NCI-H524 treated with DMSO at 0.1 percent for 48 hours (cell line): ENCODE measurements at places on chromosomes 11 and 22.

DNA sequence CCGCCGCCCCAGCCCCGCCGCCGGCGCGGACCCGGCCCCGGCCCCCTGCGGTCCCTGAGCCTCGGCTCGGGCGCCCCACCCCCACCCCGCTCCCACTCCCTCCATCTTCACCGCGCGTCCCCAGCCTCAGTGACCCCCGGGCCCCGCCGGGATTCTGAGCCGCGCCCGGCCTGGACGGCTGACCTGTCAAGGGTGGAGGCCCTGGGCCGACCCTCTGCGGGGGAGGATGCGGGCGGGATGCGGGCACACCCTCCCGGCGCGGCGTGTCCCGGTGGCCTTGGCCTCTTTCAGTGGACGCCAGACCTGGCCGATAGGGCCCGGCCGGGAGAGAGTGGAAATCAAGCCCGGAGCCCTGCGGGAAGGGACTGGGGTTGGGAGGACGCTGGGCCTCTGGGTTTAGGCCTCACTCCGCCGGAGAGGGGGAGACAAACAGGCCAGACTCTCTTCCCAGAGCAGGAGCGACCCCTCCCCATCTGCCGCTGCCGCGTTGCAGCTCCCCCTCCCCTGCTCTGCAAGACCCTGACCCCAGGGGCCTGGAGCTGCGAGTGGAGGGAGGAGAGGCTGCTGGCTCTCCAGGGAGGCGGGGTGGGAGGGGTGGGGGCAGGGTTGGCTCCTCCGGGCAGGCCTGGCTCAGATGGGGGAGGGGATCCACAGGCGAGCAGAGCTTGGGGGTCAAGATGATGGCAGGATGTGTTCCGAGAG is 525 bp downstream of the MAPK8IP2 start:
- DNase-seq = no peak

DNA sequence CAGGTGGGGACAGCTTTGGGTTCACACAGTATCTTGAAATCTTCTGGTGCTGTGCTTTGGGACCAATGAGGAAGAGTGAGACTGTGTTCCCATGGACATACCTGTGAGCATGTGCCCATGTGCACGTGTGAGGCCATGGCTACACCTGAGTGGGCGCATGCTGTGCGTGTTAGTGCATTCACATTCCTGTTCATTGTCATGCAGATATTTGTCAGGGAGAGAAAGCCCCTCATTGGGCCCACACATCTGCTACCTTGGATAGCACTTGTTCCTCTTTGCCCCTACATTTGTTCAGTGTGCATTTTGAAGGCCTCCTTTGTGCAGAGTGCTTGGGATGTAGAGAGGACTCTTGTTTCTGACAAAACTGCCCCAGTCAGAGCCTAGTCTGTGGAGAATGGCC is 154.3 kb upstream of the E2F8 start:
- DNase-seq = no peak

DNA sequence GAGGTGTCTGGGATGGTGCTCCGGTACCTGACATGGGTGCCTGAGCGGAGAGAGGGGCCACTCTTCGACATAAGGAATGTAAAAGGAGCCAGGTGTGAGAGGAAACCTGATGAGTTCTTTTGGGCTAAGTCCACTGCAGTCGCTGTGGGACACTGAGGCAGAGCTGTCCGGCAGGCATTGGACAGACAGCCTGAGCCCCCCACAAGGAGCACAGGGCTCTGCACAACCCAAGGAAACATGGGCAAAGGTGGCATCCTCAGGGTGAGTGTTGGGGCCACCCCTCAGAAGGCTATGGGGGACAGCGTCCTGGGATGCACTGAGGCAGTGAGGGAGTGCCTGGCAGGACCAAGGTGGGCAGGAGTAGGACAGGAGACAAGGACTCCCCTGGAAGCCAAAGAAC is 57.7 kb upstream of the EMID1 start:
- no peak for DNase-seq

GRCh38 chr22:27801616-27802345 is at the start of gene MN1:
Gene MN1 (minus strand): TSS chr22:27801756. CDS start chr22:27800543, 1,213 bp downstream.
- no peak for DNase-seq

GRCh38 chr22:37343348-37343747 is 61.0 kb downstream of the CYTH4 start:
- DNase-seq = no peak

DNA sequence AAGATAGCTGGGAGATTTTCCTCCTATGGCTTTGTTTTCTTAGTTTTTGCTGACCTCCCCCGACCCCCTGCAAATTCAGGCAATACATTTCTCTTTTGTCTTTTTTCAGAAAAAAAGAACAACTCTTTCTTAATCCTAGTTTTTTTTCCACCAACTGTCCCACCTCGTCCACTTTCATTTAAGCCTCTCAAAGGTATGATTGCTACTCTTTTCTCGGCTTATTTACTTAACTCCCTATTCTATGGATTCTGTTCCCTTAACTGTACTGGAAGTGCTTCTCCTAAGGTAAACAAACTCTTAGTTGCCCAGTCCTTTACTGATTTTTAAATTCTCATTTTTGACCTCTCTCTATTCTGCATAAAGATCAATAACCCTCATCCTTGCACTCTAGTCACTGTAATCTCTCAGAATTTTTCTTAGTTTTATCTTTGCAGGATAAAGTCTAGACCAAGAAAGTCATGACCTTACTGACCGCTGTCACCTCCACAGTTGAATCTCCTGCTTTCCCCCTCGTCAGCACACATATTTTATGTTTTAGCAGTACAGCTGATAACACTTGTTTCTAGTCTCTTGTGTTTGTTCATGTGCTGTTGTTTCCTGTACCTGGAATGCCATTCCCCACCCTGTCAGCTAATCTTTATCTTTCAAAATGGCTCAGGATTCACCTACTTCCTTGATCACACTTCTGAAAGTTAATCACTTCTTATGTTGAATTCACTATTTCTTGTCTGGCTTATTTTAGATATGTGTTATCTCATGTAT is 14.9 kb downstream of the TBCEL start:
- DNase-seq = no peak

GRCh38 chr22:21013657-21014201 is 1.2 kb upstream of the P2RX6 start:
- no peak for DNase-seq

DNA sequence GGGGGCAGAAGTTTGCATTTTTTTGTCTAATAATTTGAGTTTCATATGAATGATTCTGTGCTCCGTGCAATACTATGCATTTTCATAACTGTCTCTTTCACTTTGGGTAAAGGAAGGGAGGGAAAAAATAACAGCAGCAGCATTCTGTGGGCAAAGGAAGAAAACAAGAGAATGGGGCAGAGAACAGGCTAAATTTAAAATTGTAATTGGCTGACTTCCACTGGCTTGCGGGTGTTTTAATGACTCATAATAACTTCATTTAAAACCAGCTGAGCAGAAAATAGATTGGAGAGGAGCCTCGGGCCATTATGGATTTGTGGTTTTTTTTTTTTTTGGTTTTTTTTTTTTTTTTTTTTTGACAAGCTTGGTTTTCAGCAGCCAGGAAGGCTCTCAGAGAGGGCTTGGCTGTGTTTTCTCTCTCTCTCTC is 107.4 kb downstream of the ZBTB16 start:
- DNase-seq = no peak

- no peak for DNase-seq
Observed at GRCh38 chr11:24497831-24498230, 978 bp downstream of the LUZP2 start.

GRCh38 chr11:126834573-126834972 is 166.0 kb downstream of the KIRREL3 start:
- DNase-seq = no peak

DNA sequence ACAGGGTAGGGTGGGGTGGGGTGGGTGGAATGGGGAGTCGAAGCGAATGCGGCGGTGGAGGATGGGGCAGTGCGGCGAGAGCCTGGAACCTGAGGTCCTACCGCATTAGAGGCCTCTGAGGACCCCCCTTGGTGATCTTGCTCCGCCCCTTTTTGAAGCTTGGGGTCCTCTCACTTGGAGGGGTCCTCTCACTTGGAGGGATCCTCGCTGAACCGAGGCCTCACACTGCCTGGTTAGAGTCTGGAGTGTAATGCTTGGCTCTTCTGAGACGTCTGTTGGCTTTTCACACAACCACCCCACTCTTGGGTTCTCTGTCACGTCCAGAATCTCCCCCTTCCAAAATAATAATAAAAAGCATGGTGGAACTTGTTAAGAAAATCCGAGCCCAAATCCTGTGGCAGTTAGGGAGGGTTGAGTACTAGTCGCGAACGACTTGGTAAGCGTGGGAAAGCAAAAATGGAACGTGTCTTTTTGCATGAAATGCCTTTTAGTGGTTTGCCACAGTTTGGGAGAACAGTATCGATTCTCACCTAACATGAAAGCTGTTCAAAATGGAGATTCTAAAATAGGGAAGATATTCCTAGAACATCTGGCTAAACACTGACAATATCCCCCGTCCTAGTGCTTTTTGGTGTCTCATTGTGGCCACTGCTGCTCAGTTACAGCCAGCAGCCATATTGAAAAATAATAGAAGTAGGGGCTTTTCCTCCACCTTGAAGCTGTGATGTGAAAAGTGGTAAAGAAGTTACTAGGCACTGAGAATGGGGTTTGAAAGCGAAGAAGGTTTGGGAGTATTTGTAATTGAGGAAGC is 822 bp downstream of the RBX1 start:
- no peak for DNase-seq

GRCh38 chr11:11786771-11787170 is 55.0 kb upstream of the USP47 start:
- DNase-seq = no peak

GRCh38 chr11:64859542-64860414 is 15.3 kb upstream of the CDC42BPG start:
- no peak for DNase-seq

- no peak for DNase-seq
Observed at GRCh38 chr22:39246690-39247332, 2.0 kb upstream of the PDGFB start.

DNA sequence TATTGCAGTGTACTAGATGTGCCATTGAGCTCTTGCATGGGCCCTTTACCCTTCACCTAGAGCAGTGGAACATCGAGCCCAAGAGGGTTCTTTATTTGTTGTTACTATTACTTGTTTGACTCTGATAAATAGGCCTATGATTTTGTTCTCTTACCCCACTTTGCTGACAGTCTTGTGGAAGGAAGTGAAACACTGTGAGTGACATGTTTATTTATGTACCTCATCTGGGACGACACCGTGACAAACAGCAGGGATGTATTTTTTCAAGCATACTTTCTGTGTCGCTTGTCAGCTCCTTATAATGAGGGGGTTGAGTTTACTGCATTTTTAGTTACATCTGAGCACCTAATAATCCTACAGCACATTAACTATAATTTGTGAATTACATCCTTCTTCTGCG is 1010.3 kb upstream of the TENM4 start:
- no peak for DNase-seq

DNA sequence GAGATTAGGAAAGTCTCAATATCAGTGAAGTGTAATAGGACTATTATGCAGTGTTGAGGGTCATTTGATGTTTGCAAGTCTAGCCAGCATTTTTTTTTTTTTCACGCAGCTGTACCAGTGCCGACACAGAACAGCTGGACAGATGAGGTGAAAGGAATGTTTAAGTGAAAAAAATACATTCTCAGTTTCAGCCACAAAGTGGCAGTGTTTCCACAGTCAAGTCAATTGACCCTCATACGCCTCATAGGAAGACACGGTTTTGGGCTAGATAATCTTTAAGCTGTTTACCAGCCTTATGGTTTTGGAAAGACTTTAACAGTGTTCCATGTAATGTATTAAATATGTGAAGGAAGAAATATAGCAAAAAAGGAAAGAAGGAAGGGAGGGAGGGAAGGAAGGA is 349.9 kb upstream of the ANO3 start:
- no peak for DNase-seq

GRCh38 chr22:27874764-27875163 is 44.3 kb downstream of the PITPNB start:
- no peak for DNase-seq

GRCh38 chr11:113447621-113448315 is 27.4 kb downstream of the DRD2 start:
- no peak for DNase-seq

DNA sequence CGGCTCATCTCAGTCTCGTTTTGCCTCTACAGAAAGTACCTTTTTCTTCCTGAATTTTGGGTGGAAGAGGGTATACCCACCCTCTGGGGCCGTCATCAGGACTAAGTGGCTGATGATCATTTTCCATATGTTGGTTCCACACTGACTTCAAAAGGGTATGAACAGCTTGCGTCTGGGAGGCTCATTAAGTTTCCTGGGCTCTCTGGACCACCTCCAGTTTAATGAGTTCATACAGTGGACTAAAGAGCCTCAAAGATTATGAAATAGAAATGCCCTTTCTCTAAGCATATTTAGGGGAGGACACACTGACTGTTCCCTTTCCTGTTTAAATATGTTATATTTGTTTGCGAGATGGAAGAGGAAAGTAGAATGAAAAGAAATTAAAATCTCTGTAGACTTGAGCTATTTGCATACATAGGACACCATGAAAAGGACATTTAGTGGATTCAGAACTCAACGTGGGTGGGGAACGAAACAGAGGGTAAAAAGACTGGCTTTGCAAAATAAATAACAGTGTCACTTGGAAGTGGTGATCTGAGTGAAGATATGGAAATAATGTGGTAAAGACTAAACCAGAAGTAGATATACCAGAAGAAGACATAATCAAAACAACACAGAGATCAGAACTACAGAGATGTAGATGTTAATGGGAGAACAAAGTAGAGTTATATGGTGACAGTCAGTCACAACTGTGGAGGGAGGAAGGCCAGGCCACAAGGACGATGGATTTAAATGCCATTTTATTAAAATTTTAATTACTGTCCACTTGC is 18.7 kb downstream of the LDLRAD3 start:
- peak; percentile 2 for DNase-seq
